IMR-90 (cell line): ENCODE measurements at places on chromosomes 5 and 9.
A peak's percentile ranks its signal among the peaks of the same experiment; 100 is the strongest.

- peak; percentile 94 for DNase-seq
These were observed 170.4 kb downstream of the ARRDC3 start for GRCh38 chr5:91212714-91213092.

DNA sequence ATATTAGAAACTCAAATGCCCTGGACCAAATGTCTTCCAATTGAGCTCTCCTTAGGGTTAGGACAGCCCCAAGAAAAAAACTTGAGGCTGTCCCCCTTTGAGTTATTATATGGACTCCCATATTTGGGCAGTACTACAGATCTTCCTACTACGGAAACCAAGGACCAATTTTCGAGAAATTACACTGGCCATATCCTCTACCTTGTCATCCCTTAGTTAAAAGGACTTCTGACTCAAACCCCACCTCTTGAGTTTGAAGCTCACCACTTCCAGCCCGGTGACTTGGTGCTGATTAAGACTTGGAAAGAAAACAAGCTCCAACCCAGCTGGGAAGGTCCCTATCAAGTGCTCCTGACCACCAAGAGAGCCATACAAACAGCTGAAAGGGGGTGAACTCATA is 497.0 kb upstream of the GRAMD2B start:
- no peak for DNase-seq

- DNase-seq = peak; percentile 86
These were observed 58.7 kb upstream of the PRR16 start for GRCh38 chr5:120405286-120405864.

DNA sequence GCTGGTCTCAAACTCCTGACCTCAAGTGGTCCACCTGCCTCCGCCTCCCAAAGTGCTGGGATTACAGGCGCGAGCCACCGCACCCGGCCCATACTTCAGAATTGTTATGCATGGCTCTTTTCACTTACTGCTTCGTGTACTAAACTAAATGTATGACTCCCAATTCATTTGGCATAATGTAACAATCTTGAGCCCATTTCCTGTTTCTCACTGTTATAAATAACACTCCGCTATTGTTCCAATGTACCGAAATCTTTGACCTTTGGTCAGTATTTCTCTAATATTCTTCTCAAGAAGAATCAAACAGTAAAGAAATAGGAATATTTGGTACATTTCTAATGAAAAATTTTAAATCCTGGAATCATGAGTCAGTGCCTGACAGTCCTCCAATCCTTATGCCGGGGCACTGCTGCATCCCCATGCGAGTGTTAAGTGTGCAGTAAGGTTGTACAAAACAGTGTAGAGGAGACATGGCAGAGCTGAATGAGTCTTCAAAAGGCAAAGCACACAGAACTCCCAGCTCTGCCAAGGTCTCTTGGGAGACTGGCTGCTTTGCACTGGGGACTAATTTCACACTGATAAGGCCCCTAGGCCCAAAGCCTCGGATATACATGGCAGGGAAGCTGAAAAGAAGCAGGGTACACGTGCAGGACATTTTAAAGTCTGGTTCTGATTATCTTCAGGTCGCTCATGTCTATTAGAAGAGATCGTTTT is 58.4 kb downstream of the HABP4 start:
- DNase-seq = no peak

DNA sequence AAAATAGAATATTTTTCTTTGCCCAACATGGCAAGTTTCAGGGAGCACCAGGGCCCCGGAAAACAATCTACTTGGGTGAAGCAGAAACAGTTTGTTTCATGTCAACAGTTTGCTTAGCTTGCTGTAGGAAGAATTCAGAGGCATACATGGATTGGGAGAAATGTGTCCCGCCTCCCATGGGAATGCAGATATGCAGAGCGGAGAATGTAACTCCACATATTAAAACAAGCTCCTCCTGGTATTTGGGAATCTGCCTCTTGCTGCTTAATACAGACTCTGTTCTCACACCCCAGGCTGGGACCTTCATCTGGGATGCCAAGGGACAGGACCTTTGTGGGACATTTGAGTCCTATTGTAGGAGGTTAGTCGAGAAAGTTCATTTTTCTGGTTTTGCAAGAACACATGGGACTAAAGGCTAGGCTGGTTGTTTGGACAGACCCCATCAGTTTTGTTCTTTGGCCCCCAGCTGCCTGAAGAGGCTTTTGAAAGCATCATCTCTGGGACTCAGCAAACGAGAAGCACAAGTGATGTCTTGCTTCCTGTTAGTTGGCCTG is 220.5 kb upstream of the ADRA1B start:
- DNase-seq = no peak

DNA sequence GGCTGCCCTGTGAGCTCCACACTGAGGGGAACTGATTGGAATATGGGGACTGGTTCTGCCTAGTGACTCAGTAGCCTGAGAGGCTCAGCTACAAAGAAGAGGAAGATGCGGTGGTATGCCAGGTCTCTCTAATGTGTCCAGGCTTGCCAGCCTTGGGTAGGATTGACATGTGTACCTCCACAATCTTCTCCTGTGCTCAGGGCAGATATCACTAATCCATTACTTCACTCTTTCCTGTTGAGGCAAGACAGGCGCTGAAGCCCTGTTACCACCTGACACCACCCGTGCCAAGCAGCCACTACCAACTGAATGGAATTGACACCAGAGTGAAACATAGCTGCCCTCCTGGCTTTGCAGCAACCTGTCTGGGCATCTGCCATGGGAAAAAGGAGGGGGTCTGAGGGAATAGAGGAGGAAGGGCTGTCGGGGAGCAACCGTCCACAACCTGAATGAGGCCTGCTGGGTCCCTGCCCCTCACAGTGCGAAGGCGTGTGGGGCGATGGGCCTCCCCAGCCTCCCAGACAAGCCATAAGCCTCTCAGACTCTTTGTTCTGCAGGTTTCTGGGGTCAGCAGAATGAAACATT is 114.7 kb upstream of the CXCL14 start:
- DNase-seq = no peak

GRCh38 chr5:28967848-28968247 is 1929.5 kb upstream of the CDH9 start:
- DNase-seq = no peak

- no peak for DNase-seq
These were observed 20.3 kb downstream of the GFPT2 start for GRCh38 chr5:180332861-180333260.

DNA sequence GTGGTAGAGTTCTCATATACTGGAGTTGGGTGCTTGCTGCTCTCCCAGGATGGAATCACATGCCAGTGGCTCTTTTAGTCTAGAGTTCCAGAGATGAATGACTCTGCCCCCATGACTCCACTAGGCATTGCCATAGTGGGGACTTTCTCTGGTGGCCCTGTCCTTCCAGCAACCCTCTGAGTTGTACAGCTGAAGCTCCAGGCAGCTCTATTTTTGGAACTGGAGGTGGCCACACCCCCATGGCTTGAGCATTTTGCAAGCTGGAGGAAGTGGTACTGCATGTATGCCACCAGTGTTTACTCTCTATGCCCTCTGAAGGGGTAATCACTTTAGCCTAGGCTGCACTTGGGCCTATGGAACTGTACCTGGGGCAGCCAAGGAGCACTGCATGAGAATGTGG is 112.6 kb downstream of the RANBP17 start:
- no peak for DNase-seq

DNA sequence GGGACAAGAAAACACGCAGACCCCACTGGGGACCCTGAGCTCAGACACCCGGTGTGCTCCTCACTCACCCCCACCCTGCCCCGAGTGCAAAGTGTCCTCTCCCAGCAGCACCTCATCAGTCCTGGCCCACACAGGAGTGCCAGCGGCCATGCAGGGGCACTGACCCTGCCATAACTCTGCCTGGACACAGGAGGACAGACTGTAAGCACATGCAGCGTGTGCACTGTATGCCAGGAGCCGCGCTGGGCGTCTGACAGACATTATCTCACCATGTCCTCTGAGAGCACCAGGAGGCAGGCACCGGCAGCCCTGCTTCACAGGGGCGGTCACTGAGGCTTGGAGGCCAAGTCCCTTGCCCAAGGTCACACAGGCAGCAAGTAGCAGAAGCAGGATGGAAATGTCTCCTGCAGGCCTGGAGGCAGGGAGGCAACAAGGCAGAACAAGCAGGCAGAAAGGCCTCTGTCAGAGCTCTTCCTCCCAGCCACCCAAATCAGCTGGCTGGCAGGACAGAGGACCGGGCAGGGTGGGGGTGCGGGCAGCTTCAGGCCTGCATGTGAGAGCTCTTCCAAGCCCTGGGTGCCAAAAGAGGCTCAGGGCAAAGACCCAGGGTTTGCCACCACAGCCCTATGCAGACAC is 8.4 kb downstream of the EEIG1 start:
- DNase-seq = no peak
